Endothelial cell (in vitro differentiated cells): ENCODE measurements at places on chromosomes 2 and 18.

- no peak for DNase-seq
These were observed 340.0 kb downstream of the FBXO15 start for GRCh38 chr18:73807551-73808192.

DNA sequence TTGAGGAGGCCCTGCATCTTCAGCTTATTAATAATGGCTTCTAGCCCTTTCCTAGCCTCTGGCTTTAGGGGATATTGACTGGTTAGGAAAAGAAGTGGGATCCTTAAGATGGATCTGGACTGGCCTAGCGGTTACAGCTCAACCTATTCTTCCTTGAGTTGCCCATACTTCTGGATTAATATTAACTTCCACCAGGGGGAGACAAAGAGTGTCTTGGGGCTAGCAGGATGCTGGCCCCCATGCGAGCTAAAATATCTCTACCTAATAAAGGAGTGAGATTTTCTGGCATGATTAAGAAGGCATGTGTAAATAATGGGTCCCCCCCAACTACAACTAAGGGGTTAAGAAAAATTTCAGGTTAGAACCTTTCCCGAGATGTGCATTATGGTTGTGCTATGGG lies 23.2 kb upstream of the PLA2R1 start:
- no peak for DNase-seq

- DNase-seq = no peak
These were observed 15.8 kb upstream of the EXOC6B start for GRCh38 chr2:72841462-72842125.

- no peak for DNase-seq
These were observed at the start of gene CPLX4 for GRCh38 chr18:59318460-59319050. Gene CPLX4 (minus strand): TSS chr18:59318649. CDS start chr18:59318462, 187 bp downstream.

GRCh38 chr2:98715812-98716451 lies 15.0 kb downstream of the MGAT4A start:
- no peak for DNase-seq
